ENCODE measurements at places on chromosomes 2 and 18. TPM values are rescaled to one million over a fixed set of nuclear protein-coding genes. Genes with fewer than 3 reads are reported as not detected.

The RAD51AP2 gene
- not detected for total RNA-seq

The C2orf72 gene
- 1.0 TPM for total RNA-seq

The BIN1 gene
- 597 TPM for total RNA-seq

The CABYR gene
- 3.1 TPM for total RNA-seq

The TLX2 gene
- not detected for total RNA-seq

The APOB gene
- 0.52 TPM for total RNA-seq

The COLEC12 gene
- 39.1 TPM for total RNA-seq

The KLHL30 gene
- total RNA-seq: 18.3 TPM

The FRZB gene
- 6.8 TPM for total RNA-seq

The MEIS1 gene
- 13.6 TPM for total RNA-seq

The NYAP2 gene
- 0.52 TPM for total RNA-seq

The SYT4 gene
- total RNA-seq: not detected

The EPAS1 gene
- total RNA-seq: 13.6 TPM

The RGPD3 gene
- total RNA-seq: 0.52 TPM

The TMEFF2 gene
- 6.3 TPM for total RNA-seq

The SLC14A1 gene
- total RNA-seq: 14.6 TPM

The CIB4 gene
- not detected for total RNA-seq

The PXDN gene
- total RNA-seq: 106 TPM

The RESP18 gene
- not detected for total RNA-seq

The MAP3K20 gene
- total RNA-seq: 52.7 TPM

The TMEM182 gene
- total RNA-seq: 152 TPM

The SP3 gene
- 90.3 TPM for total RNA-seq

The CD207 gene
- total RNA-seq: under 0.01 TPM

The GEN1 gene
- total RNA-seq: 11.0 TPM

The UGT1A1 gene
- total RNA-seq: not detected

The SULT1C4 gene
- total RNA-seq: 12.5 TPM

The DNAJC5G gene
- total RNA-seq: under 0.01 TPM

The CXCR1 gene
- total RNA-seq: 0.52 TPM

The C2orf78 gene
- not detected for total RNA-seq

The SRD5A2 gene
- total RNA-seq: not detected

The GULP1 gene
- total RNA-seq: 21.9 TPM

The PAX3 gene
- total RNA-seq: 0.52 TPM

The DTNA gene
- 94.5 TPM for total RNA-seq

The RUFY4 gene
- total RNA-seq: not detected

The OST4 gene
- 352 TPM for total RNA-seq

The ANKRD29 gene
- 3.7 TPM for total RNA-seq

The SATB2 gene
- 3.7 TPM for total RNA-seq

The SERPINB13 gene
- not detected for total RNA-seq
